Anterior cingulate cortex (tissue), 58 donors: ENCODE measurements at places on chromosomes 6 and 20.

- DNase-seq: no peak
These were observed 393.1 kb downstream of the ZFAND3 start for GRCh38 chr6:38212579-38212978.

GRCh38 chr20:56382696-56383095 lies 9.3 kb downstream of the AURKA start:
- DNase-seq: no peak

DNA sequence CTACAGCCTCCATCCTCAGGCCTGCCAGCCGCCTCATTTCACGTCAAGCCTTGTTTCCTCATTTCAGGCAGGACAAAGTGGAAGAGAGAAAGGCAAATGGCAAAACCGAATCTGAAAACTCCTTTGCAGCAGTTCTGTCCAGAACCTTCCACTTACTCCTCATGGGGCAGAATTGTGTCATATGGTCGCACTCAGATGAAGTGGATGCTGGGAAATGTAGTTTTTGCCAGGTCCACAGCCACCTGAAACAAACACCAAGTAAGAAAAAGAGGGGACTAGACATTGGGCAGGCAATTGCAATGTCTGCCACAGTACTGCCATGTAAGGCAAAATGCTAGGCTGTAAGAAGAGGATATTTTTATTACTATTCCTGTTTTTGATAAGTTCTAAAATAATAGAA lies 44.9 kb downstream of the ISM1 start:
- DNase-seq: no peak

- DNase-seq: peak; percentile 44
These were observed 323.9 kb downstream of the ZFAND3 start for GRCh38 chr6:38143191-38144150.

DNA sequence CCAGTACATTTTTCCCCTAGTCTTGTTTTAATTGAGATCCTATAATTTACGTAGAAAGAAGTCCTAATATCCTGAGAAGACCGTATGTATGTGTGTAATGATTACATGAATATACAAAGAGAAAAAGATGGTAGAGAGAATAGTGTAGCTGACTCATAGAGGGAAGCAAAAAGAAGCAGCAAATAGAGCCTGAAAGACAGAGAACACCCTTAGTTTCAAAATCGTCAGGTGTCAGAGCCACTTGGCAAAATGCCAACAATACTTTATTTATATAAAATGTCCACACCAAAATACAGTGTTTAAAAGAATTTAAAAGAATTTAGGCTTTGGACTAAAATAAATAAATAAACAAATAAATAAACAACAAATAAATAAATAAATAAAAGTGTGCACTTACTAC lies 1414.1 kb upstream of the EYS start:
- no peak for DNase-seq

- no peak for DNase-seq
These were observed 50.3 kb downstream of the OLIG3 start for GRCh38 chr6:137443901-137444300.

- DNase-seq: no peak
These were observed 35.9 kb upstream of the MDFI start for GRCh38 chr6:41602422-41602743.

GRCh38 chr6:6006428-6007365 lies at the start of gene NRN1:
TSS of gene NRN1 (minus strand) at chr6:6006925. CDS start at chr6:6006749, 176 bp downstream.
- no peak for DNase-seq

GRCh38 chr6:24078200-24078599 lies 47.8 kb upstream of the NRSN1 start:
- DNase-seq: peak; percentile 15

DNA sequence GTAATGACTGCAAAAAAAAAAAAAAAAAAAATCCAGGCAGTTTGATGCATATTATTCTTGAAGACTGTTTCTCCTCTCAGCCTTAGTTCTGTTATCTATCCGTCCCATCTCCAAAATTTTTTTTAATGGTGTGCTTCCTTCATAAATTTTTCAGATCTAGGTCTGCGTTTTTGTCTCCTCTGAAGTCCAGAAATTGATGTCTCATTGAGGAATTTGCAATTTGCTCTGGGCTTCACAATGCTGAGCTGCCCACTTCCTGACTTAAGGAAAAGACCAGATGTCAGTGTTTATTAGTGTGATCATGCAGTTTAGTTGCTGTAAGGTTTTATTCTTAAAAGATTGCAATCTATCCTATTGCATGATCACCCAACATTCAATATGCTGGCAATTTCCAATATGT lies 297.6 kb downstream of the ZNF217 start:
- DNase-seq: no peak

- DNase-seq: no peak
These were observed 7.9 kb downstream of the TAAR1 start for GRCh38 chr6:132651062-132651461.

DNA sequence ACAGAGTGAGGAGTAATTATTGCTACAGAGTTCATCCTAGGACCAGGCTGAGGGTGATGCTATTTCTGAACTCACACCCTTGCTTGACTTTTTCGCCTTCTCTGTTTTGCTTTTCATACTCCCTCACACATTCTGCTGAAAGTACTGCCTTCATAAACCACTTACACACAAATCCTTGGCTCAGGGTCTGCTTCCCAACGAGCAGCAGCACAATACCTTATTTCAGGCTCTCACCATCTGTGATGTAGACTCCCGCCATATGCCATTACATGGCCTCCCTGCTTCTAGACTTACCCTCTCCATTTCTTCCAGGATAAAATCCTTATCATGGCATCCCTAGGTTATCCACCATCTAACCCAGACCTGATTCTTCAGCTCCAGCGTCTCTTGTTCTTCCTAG lies 321.3 kb upstream of the SPTLC3 start:
- DNase-seq: peak; percentile 0

GRCh38 chr6:141077355-141078333 lies 1055.1 kb upstream of the GJE1 start:
- DNase-seq: no peak

GRCh38 chr20:10653599-10654249 lies 20.1 kb downstream of the JAG1 start:
- DNase-seq: no peak

GRCh38 chr6:147095316-147095715 lies 108.9 kb upstream of the STXBP5 start:
- DNase-seq: no peak

GRCh38 chr6:32153564-32154513 lies at the start of gene PPT2:
TSS of gene PPT2 (plus strand) at chr6:32154141. CDS start at chr6:32154595, 454 bp downstream.
- DNase-seq: peak; percentile 81
